ENCODE measurements at places on chromosomes 16 and 17.

GRCh38 chr17:37037590-37038155 is 88.9 kb downstream of the AATF start:
- no peak for DNase-seq

- no peak for DNase-seq
Observed at GRCh38 chr17:1871756-1872155, 42.0 kb downstream of the RPA1 start.

GRCh38 chr17:35404360-35404759 is 27.9 kb downstream of the SLFN12 start:
- DNase-seq = no peak

- DNase-seq = no peak
Observed at GRCh38 chr16:740459-740763, 386 bp downstream of the CIAO3 start.

GRCh38 chr16:83040174-83040573 is 413.4 kb downstream of the CDH13 start:
- DNase-seq = no peak

DNA sequence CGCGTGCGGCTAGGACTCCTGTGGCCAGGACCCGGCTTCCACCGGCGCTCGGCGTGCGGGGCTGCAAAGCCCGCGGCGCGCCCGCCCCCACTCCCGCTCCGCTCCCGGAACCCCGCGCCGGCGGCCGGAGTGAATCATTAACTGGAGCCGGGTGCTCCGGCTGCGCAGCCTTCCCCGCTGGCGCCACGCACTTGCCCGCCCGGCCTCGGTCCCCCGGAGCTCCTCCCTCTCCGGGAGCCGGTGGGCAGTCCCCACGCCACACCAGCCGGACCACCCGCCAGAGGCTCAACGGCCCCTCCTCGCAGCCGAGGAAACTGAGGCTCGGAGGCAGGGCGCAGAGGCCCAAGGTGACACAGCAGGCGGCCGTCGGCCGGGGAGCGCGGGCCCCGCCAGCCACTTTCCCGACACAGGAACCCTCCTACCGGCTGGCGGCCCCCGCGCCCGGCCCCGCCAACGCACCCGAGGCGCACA is 580 bp downstream of the BCAR1 start:
- DNase-seq = no peak

GRCh38 chr16:88681709-88682451 is 4.4 kb downstream of the SNAI3 start:
- DNase-seq = peak; percentile 75

GRCh38 chr16:50699326-50700159 is 6.1 kb downstream of the NOD2 start:
- peak; percentile 76 for DNase-seq

- no peak for DNase-seq
Observed at GRCh38 chr17:77279448-77280303, 138.9 kb downstream of the SEC14L1 start.

- no peak for DNase-seq
Observed at GRCh38 chr16:13944816-13945215, 24.9 kb downstream of the ERCC4 start.

GRCh38 chr17:64780096-64781013 is 118.2 kb upstream of the SMURF2 start:
- peak; percentile 70 for DNase-seq
